Panc1 (cell line): ENCODE measurements at places on chromosomes 6 and 20.

- DNase-seq = no peak
Measured at GRCh38 chr6:164128101-164128500, 713.6 kb downstream of the QKI start.

DNA sequence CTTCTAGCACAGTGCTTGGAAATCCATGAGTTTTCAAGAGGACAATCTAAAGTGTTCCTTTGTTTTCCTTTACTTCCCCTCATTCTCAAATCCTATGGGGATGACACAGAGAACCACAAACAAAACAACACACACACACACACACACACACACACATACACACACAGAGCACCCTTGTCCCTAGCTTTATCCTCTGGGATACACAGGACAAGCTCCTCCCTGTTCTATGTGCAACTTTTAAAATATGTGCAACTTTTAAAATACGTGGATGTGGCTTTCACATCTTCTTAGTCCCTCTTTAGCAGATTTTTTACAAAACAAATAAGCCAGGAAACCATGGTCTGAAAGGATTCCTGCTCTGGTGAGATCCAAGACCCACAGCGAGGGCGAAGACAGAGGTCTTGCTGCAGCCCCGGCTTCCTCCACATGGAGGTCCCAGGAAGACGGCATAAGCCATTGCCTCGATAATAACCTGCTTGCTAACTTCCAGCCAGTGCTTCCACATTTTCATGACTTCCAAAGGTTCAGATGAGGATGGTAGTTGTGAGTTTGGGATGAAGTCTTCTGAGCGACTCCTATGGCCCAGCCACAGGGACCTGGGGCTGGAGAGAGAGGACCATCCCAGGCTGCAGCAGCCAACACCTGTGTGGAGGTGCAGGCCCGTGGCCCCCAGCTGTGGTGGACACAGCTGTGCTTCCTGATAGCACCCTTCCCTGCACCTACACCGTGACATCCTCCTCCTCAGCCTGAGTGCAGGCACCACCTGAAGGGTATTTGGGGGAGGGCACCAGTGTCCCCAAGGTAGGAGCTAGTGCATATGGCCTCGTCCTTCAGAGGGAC lies 62.8 kb upstream of the CD93 start:
- no peak for DNase-seq

GRCh38 chr6:122264557-122264956 lies 134.9 kb upstream of the HSF2 start:
- no peak for DNase-seq

- no peak for DNase-seq
Measured at GRCh38 chr20:62606551-62607201, 35.6 kb upstream of the SLCO4A1 start.

DNA sequence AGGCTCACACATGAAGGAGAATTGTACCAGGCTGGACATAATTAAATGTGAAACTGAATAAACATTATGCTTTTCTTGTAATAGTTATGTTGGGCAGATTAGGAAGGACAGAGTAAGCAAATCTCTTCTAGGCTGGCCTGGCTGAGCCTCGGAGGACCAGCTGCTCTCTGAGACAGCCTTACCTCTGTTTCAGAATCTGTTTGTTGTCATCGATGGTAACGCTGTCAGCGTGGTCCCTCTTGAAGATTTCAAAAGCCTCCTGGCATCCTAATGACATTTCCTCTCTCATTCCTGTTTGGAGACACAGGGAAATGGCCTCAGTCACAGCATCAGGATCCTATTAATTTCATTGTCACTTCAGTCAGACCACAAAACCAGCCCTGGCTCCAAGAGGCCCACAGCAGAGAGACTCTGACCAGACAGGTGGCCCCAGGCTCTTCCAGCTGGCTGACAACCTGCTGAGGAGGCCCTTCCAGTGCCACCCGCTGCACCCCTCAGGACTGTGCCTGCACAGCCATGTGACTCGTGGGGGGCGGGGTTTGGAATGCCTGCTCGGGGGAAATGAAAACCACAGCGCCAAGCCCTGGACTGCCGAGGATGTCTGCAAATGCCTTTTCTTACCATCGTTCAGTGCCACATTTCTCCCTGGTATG lies 108.5 kb upstream of the KCNK16 start:
- DNase-seq = no peak

- no peak for DNase-seq
Measured at GRCh38 chr6:134359302-134359701, 41.4 kb upstream of the SGK1 start.
